AG10803 (cell line): ENCODE measurements at places on chromosomes 2 and 18.
A peak's percentile ranks its signal among the peaks of the same experiment; 100 is the strongest.

GRCh38 chr18:48051945-48052840, 121.7 kb upstream of the SMAD2 start:
- no peak for DNase-seq

DNA sequence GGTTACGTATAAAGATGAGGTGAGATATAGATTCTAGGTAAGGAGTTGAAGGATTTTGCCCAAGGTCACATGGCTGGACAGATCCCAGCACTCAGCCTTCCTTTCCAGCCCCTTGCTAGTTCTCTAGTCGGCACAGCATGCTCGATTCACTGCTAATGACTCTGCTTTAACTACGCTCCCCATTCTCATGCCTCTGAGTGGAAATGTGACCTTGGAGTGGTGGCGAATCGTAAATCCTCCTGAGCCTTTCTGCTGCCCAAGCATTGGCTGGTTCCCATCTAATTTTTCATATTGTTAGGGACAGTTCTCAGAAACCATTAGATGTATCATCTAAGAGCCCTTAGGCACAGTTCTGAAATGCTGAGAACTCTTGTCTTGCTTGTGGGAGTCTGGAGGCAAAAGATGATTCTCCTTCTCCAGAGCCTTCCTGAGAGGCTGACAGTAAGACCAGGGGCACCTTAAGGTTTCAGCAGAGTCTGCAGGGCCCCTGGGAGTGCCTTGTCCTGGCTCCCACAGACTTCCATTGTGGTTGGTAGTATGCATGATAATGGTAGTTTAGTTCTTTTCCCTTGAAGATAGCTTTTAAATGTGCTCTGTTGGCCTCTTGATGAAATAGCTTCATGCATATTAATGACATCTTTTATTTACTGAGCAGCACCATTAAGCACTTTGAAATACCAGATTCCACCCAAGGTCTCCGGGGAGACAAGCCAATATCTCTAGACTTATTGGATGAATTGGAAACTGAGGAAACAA, 377.8 kb upstream of the SLC14A2 start:
- no peak for DNase-seq

DNA sequence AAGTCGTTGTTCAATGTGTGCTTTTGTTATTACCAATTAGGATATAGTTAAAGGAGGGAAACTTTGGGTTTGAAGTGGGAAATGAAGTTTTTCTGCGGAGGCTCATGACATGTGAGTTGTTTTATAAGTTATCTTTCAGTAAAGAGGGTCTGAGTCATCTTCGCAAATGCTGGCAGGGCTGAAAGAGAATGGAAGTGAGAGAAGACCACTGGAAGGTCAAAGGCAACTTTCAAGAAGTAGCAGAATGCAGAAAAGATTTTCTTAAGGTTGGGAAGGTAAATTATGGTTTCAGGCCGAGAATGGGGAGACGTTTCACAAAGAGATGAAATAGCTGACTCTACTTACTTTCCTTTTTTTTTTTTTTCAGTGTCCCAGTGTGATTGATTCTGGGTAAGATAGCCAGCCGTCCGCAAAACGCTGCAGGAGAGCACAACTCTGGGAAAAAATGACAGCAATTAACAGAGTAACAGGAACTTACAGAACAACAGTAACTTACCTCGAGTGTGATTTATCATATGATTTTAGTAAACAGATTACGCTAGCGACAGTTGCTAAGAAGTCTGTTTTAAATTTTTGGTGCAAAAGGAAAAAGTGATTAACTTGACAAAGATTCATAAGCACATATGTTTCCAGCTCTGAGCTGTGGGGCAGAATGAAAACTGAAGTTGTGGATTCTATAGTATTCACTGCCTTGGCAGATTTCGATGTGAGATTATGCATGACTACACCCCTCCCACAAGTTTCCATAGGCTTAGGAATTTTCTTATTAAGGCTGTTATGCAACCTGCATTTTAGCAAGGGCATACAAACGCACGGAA, 46.8 kb upstream of the ACTR3 start:
- peak; percentile 98 for DNase-seq

DNA sequence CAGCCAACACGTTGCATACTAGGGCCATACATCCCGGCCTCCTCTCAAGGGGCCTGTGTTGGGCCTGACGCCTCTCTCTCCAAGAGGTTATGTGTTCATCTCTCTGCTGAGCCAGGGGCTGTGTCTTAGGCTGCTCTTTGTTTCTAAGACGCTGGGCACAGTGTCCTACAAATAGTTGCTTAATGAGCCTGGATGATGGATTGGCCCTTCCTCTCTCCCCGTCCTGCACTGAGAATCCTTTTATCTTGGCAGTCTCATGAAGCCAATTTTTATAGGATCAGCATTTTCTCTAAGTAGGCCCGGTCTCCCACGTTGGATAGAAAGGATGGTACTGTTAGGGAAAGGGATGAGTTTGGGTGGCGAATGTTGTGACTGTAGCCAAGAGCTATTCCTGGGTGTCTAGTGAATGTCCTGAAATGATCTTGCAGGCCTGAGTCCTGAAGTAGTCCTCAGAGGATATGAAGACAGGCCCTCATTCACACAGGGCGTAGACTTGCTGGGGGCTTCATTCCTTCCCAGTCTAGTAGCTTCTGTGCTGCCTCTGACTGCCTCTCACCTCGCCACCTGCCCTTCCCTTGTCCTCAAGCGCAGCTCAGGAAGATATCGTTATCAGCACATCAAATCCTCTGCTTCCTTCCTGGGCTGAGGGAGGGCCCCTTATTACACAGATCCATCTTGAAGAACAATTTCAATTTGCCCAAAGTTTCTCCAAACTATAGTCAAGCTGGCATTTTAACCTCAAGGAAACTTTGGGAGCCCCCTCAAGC, 8.8 kb downstream of the LBH start:
- peak; percentile 72 for DNase-seq

GRCh38 chr2:146986161-146986560, 858.7 kb upstream of the ACVR2A start:
- DNase-seq: peak; percentile 72

- DNase-seq: peak; percentile 100
Observed at GRCh38 chr2:234823877-234824376, 127.9 kb upstream of the SH3BP4 start.

DNA sequence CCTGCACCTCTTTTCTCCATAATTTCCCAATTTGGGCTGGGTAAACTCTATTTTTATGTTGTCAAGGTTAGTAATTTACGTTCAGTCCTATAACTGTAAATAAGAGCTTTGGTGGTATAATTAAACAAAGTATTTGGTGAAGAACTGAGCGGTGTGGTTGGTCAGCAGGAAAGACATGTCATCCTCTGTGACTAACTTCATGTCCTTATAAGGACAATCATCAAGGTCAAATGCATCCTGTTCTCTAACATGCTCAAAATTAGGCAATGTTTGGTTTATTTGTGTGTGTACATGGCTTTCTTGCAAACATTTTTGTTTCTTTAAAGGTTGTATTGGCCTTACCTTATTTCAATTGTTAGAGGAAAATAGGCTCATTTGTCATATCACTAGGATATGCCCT, 121.5 kb upstream of the NABP1 start:
- DNase-seq: no peak

GRCh38 chr18:75034937-75035336, 174.0 kb downstream of the PTGR3 start:
- DNase-seq: no peak

GRCh38 chr2:15554525-15555218, 6.5 kb downstream of the NBAS start:
- peak; percentile 19 for DNase-seq

DNA sequence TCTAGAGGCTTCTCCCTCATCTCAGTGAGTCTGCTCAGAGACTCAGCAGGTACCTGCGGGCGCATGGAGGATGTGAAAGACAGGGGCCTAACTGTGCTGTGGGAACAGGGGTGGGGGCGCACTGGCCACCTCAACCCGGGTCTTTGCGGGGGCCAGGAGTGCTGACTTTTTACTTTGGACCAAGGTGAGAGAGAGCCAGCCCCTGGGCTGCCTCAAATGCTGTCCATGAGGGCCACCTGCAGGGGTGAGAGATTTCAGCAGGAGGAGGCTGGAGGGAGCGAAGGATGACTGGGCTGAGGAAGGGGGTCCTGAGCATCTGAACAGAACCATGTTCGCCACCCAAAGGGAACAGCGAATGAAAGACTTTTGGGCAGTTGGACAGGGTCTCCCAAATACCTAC, 129.4 kb downstream of the TNS1 start:
- DNase-seq: no peak

DNA sequence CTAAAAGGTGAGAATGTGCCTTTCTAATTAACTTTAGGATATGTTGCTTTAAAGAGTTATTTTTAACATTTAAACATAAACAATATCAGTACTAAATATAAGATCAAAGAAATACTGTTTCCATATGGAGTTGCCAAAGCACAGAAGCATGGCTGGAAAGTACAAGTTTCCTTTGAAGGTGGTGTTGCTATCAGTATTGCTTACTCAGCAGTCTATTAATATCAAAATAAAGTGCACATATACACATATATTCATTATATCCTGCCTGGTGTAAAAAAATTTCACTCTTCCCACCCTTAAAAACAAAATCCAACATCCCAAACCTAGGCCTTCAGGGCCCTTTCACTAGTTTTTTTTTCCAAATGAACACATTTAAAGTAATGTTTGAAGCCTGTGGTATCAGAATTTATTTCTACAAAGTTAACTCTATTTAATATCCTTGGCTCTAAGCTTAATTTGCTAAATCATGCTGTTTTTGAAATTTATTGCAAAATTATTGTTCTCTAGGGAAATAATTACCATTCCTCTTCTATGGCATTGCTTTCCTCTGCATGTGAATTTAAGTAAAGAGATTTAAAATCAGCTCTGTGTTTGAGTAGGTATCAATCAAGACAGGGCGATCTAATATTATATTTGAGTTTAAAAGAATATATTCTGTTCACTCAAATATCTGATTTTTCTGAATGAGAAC, 192.7 kb upstream of the MEIS1 start:
- DNase-seq: no peak

DNA sequence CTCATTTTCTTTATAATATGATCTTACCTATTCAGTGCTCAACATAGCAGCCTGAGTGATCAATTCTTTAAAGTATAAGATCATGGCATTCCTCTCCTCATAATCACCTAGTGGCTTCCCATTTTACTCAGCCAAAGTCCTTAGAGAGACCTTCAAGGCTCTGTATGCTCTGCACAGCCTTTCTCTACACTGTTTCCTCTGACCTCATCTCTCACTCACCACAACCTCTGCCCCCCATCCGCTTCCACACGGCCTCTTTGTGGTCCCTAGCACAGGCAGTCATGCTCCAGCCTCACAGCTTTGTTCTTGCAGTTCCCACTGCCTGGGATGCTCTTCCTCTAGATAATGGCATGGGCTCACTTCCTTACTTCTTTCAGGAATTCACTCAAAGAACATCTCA, 109.2 kb downstream of the HIBCH start:
- no peak for DNase-seq
